CD8-positive, alpha-beta memory T cell (primary cell): ENCODE measurements at places on chromosomes 2 and 18.

- no peak for DNase-seq
These were observed 1.3 kb downstream of the PTPN2 start for GRCh38 chr18:12882453-12883371.

- DNase-seq = no peak
These were observed 78.5 kb downstream of the SPHKAP start for GRCh38 chr2:228102949-228103348.

DNA sequence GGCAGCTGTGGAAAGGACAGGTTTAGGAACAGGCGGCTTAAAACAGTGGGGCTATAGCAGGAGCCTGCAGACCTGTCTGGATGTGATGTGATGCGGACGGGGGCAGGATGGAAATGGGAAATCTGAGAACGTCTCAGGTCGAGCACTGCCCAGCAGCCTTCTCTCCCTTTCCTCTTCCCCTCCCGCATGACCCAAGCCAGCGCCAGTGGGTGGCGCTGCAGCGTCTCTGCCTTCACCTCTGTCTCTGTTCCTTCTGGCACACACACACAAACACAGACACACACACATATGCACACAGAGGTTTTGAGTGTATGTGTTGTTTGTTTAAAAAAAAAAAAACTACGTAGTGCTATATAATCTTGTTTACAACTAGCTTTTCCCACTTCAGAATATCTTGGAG lies 82.0 kb upstream of the SLC66A3 start:
- DNase-seq = no peak

DNA sequence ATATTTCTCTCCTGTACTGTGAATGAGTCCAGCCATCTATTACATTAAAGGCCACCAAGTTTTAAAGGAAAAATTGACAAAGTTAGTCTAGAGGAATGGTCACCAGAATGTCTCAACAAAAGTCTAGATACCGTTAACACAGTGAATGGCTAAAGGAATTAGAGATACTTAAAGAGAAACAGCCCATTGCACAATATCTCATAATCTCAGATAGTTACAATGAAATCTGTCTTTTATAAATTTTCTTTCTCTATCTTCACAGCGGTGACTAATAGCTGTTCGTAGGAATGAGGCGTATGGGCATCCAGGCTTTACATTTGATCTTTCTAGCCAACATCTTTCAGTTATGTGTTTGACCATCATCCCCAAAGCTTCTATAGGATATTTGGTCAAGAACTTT lies 30.6 kb downstream of the R3HDM1 start:
- no peak for DNase-seq

DNA sequence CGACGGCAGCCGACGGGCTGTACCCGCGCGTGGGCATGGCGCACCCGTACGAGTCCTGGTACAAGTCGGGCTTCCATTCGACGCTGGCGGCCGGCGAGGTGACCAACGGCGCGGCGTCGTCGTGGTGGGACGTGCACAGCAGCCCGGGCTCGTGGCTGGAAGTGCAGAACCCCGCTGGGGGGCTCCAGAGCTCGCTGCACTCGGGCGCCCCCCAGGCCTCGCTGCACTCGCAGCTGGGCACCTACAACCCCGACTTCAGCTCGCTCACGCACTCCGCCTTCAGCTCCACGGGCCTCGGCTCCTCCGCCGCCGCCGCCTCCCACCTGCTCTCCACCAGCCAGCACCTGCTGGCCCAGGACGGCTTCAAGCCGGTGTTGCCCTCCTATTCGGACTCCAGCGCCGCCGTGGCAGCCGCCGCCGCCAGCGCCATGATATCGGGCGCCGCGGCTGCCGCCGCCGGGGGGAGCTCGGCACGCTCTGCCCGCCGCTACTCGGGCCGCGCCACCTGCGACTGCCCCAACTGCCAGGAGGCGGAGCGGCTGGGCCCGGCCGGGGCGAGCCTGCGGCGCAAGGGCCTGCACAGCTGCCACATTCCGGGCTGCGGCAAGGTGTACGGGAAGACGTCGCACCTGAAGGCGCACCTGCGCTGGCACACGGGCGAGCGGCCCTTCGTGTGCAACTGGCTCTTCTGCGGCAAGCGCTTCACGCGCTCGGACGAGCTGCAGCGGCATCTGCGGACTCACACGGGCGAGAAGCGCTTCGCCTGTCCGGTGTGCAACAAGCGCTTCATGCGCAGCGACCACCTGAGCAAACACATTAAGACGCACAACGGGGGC lies 2.0 kb downstream of the SP9 start:
- peak; percentile 47 for DNase-seq

GRCh38 chr2:36544638-36545338 lies 53.2 kb downstream of the FEZ2 start:
- no peak for DNase-seq

DNA sequence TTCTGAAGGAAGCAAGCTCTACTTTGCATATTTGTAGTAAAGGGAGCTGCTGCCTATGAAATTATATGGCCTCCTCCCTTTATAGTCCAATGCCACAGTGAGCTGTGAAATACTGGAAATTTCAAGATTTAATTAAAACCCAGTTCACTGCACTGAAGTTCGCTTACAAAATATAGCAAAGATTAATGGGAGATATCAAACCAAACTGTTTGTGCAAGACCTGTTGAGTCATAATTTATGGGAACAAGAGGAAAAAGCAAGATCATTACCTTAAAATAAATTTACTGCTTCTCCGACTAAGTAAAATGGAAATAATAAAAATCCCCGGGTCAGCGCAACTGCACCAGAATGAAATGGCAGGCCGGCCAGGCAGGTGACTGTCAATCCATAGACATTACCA lies 215.5 kb upstream of the RAB6C start:
- DNase-seq = no peak

DNA sequence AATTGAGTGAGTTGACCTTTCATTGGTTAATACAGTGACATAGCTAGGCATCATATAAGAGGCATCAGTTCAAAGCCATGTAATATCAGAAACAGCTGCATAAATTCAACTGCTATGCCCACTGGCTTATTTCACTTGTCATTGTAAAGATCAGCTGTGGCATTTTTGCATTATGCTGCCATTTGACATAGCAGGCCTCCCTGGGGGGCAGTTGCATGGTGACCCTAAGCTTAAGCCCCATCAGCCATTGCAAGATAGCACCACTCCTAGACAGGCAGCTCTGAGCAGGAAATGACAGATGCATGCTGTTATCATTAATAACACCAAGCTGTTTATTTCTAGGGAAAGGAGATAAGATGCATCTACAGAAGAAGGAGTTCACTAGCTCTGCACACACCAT lies 233.4 kb upstream of the CNTNAP5 start:
- no peak for DNase-seq

DNA sequence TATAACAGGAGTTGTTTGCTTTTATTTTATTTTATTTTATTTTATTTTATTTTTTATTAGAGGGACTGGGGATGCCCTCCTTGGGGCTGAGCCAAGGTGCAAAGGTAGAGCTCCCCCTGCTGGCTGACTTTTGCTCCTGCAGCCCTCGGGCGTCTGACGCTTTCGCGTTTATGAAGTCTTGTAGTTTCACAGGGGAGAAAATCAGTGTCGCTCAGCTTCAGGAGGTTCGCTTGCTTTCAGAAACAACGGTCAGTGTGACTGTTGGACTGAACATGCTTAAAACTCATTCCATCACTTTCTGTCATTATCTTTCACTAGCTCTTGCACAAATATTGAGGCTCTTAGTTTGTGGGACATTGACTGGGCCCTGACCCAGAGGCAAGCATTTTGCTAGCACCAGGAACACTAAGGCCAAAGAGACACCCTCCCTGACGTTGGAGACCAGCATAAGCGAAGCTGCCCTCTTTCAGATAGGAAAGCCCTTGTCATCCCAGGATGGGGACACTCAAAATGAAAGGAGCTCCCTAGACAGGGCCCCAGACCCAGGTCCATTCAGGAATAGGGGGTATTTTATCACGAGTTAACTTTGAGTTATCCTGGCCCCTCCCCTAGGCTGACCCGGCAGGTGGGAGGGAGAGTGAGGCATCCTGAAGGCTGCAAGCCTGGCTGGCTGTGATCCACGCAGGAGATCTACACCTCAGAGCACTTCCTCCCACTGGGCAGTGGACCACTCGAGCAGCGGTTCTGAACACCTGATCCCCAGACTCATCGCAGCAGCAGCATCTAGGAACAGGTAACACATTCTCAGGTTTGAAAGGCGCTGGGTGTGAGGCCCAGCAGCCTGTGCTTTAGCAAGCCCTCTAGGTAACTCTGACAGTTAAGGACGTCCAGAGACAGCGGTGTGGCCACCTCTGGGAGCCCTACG lies 34.4 kb downstream of the LGALSL start:
- peak; percentile 66 for DNase-seq

DNA sequence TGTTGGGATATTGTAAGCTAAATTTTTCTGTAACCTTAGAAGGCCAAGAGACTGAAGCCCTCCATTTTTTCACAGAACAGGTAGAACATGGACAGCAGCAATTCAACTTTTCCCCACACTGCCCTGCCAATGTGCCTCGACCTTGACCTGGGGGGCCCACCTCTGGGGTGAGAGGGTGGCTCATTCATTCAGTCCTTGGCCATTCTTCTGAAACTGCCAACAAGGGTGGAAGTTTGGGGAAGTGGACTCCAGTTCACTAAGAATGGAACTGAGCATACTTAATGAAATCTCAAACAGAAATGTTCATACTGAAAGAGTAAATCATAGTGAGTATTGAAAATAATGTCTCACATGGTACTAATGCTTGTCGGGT lies 1.1 kb downstream of the EEF1B2 start:
- no peak for DNase-seq

DNA sequence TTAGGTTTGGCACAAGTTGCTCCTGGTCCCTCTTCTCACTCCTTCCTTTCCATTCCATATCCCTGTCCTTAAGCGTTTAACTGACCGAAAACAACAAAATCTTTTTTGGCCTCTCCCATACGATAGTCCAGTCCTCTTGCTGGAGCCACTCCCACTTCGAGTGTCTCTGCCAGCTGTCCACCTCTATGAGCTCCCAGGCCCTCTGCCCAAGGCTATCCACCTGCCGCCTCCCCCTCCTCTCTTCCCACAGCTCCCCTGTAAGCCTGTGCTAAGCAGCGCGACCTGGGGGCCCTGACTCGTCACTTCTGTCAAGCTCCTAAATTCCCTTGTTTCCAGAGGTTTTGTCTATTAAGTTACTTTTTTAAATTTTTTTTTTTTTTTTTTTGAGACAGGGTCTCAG lies 47.0 kb upstream of the FOSL2 start:
- no peak for DNase-seq

DNA sequence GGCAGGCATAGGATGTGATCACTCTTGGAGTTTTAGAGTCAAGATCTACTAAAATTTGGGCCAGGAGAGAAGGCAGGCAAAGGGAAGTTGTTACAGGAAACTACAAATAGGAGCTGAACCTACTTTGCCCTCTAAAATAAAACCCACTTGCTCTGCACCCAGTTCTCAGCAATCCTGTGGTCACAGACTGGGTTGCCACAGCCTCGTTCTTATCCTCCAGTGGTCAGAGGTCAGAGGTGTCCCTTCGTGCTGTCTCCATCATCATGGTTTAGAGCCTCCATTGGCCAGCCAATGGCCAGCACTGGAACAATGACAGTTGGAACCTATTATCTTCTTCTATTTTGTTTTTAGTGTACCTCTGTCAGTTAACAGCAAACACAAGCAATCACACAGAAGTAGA lies 90.7 kb upstream of the TNP1 start:
- no peak for DNase-seq

- peak; percentile 47 for DNase-seq
These were observed 19.7 kb upstream of the STPG4 start for GRCh38 chr2:47174733-47175361.

- DNase-seq = no peak
These were observed 142.7 kb downstream of the KLHL14 start for GRCh38 chr18:32629981-32630700.

- no peak for DNase-seq
These were observed 8.8 kb downstream of the RDH14 start for GRCh38 chr2:18551623-18552022.

DNA sequence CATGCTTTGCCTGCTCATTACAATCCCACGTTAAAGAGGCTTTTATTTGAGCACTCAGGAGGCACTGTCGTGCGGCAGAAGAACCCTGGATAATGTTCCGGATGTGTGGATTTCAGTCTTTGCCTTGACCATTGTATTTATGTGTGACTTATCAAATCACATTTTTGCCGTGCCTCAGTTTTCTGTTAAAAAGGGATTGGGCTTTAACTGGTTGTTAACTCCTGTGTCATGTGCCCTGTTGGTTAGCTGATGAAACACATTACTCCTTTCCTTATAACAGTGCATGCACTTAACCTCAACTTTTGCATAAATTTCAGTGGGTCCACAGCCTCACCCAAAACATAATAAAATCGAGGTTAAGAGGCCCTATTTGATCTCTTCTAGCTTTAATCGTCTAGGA lies 52.7 kb downstream of the NAB1 start:
- no peak for DNase-seq

GRCh38 chr18:51398104-51398503 lies 200.6 kb upstream of the MEX3C start:
- DNase-seq = no peak

- DNase-seq = no peak
These were observed 89.0 kb downstream of the MTCL1 start for GRCh38 chr18:8794156-8794933.

- no peak for DNase-seq
These were observed 221.8 kb downstream of the STK39 start for GRCh38 chr2:168025487-168026202.

- no peak for DNase-seq
These were observed 263.2 kb upstream of the CDH7 start for GRCh38 chr18:65487569-65487968.

- no peak for DNase-seq
These were observed 94.1 kb downstream of the CSRNP3 start for GRCh38 chr2:165563468-165564225.

- no peak for DNase-seq
These were observed 15.1 kb downstream of the MYL1 start for GRCh38 chr2:210299866-210300373.

DNA sequence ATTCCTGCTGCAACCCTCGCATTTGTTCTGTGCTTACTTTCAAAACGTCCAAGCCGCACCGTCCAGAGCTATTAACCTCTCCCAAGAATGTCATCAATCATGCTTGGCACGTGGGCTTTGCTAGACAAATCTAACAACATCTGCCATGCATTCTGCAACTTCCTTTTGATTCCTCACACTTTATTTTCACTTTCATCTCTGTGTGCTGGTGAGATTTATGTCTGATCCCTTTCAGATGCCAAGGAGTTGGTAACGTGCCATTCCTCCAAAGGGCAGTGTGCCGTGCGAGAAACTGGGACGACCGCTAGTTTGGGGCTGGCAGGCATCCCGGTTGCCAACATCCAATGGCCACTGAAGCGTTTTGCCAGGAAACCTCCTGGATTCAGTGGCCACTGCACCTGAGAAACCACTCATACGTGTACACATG lies 230.0 kb upstream of the PARD3B start:
- no peak for DNase-seq
